SK-MEL-5 (cell line): ENCODE measurements at places on chromosomes 1 and 21.
A peak's percentile ranks its signal among the peaks of the same experiment; 100 is the strongest.

- no peak for DNase-seq
These were observed 8.6 kb downstream of the WLS start for GRCh38 chr1:68223687-68224086.

- no peak for DNase-seq
These were observed 7.7 kb upstream of the ATP1A4 start for GRCh38 chr1:160143695-160144094.

DNA sequence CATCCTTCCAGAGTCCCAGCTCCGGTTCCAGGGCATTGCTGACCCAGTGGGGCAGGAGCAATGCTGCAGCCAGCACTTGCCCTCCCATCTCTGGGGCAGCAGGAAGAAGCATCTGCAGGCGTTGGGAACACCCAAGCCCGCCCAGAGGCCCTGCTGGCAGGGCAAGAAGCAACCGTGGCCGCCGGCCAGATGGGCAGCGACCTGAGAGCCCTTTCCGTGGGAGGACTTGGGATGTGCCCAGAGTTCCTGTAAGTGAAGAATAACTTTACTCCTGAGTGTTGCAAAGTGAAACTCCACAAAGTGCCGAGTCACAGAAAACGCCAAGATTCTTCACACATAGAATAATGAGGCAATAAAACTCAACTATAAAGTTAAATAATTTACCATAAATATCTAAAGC lies 46.0 kb downstream of the GRIK3 start:
- DNase-seq: no peak

DNA sequence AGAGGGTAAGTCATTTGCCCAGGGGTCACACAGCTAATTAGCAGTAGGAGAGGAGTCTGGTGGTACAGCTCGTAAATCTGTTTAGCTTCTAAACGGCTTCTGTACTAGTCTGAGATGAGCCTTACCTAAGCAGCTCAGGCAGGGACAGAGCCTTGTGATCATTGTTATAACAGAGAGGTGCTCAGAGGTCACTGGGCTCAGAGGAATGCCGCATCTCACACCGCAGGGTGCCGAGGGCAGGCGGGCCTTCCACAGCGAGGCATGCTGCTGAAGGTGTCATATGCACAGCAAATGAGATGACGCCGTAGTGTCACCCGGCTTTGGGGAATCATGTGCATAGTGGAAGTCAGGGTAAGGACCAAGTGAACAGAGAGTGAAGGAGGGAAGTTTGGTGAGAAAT lies 305.2 kb upstream of the FMN2 start:
- DNase-seq: no peak

DNA sequence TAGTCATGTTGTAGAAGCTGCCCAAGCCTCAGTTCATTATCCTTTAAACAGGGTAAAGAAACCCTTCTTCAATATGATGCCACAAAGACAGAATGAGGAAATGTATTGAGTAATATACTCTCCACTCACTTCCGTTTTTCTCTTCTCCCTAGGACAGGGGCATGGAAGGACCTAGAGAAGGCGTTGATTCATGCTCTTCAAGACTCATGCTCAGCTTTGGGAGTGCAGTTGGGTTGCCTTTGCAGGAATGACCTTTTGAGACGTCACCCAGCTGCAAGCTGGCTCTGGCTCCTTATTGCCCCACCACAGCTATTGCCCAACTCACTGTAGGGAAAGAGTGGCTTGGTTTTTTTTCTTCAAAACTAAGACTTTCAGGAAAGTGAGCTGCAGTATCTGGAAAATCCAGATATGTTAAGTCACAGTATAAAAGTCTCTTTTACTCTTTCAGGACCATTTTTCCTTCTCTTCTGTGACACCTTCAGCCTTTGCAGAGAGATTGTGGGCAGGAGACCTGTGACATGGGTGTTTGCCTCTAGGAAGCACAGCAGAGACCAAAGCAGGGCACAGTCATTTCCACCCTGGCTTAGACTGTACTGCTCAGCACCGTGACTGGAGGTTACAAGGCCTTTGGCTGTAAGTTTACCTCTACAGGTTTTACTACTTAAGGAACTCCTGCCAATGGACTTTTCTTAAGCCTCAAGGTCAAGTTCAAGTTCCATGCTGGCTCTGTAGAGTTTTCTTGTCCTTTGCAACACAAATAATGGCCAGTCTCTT lies 39.5 kb downstream of the XCL2 start:
- no peak for DNase-seq

GRCh38 chr1:86582161-86582560 lies 35.3 kb downstream of the CLCA4 start:
- no peak for DNase-seq

- no peak for DNase-seq
These were observed 31.1 kb upstream of the UAP1 start for GRCh38 chr1:162530307-162530987.

GRCh38 chr1:183873642-183874041 lies 68.7 kb downstream of the RGL1 start:
- no peak for DNase-seq

GRCh38 chr1:109878531-109879104 lies 32.0 kb upstream of the CSF1 start:
- DNase-seq: no peak

GRCh38 chr1:215256936-215257679 lies 174.6 kb downstream of the KCNK2 start:
- DNase-seq: no peak

GRCh38 chr1:77063118-77063517 lies 156.1 kb downstream of the PIGK start:
- no peak for DNase-seq

DNA sequence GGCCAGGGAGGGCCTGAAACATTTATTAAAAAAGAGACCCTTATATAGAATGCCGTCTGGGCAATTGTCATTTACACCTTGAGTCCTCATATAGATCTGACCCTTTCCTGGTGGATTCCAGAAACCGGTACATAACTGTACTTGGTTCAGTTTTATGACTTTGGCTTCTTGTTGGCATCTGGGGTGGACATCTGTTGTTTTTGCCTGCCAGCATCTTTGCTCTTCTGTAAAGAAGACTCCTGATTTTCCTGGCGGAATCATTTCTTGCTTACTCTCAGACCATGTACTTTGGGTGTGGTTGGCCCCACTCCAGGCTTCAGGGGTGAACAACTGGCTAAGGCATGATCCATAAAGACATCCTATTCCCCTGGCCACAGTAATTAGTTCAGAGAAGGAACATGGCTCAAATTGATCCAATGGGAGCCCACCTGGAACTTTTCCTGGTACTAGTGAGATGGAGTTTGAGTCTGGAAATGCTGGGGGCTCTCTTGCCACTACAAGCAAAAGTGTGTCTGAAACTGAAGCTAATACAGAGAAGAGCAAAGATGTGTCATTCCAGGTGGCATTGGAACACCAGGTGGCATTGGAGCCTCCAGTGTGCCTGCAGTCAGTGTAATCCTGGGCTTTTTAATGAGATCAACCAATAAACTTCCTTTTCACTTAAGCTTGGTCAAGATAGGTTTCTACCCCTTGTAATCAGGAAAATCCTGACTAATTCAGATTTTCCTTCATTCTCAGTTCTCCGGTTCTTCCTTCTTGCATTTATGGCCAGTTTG lies 332.5 kb upstream of the CAMK1G start:
- DNase-seq: no peak

GRCh38 chr1:218165701-218166114 lies 119.4 kb upstream of the RRP15 start:
- no peak for DNase-seq

- DNase-seq: no peak
These were observed 1.6 kb downstream of the SLC30A1 start for GRCh38 chr1:211577277-211577818.

DNA sequence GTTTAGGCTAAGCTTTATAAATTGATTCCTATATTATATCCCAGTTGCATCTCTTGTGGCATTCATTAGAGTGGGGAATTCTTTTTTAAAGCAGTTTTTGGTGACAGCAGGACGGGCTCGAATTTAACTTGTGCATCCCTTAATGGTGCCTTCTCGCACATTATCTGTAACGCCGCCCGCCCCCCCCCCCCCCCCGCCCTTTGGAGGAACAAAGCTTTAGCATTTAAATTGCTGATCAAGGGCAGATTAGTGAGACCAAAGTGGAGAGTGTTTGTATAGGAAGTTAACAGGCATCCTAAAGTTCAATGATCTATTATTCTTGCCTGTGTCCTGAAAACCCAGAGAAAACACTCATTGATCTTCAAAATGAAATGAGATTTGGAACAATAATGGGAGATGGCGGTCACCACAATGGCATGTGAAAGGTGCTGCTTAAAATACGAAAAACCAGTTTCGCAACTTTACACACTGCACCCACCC lies 2.2 kb downstream of the LMO4 start:
- DNase-seq: no peak

- DNase-seq: no peak
These were observed 37.0 kb upstream of the ATP6V1G3 start for GRCh38 chr1:198577444-198577843.

- no peak for DNase-seq
These were observed 348.7 kb downstream of the PAPPA2 start for GRCh38 chr1:176811511-176812288.

GRCh38 chr1:160179336-160179735 lies 11.0 kb upstream of the CASQ1 start:
- DNase-seq: no peak

DNA sequence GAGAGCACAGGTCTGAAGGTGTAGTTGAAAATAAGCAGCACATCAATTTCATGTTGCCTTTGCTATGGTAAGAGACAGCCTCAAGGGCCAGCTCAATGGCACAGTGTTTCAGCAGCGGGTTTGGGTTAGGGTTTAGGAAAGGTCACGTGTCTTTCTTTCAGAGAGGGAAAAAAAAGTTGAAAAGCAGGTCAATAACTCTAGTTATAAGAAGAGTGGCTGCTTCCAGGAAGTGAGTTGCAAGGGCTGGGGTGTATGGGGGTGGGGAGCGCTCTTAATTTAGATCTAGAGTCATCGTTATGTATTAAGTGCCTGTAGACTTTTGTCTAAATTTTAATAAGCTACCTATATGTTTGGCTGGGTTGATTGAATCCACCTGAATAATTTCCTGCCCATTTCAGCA lies 118.5 kb upstream of the SPAG17 start:
- DNase-seq: peak; percentile 4

DNA sequence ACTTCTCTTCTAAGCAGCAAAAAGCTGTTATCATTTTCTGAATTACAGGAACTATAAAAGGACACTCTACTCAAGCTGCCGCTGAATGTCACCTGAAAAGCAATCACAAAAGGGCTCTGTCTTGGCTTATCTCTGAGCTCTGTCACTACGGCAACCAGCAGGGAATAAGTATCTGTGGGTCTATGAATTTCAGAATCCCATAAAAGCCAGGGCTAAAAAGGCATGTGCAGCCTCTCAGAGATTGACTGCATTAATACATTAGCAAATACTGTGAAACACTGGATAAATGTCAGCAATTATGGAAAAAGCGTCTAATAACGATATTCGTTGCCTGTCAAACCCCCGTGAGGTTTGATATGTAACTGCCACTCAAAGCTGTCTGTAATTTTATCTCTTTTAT lies 210.2 kb upstream of the DMRTA2 start:
- DNase-seq: peak; percentile 37

DNA sequence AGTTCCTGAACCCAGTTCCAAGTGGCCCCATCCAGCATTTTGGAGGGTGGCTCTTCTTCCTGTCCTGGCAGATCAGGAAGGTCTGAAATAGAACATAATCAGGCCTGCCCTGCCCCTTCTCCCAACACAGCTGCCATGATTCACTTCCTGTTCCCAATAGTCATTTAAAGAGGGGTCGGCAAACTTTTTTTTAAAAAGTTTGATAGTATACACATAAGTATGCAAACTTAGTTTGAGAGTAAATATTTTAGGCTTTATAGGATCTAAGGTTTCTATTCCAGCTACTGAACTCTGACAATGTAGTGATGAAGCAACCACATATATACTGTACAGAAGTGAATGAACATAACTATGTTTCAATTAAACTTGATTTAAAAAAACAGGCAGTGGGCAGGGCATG lies 66.4 kb downstream of the LUZP1 start:
- DNase-seq: no peak

- no peak for DNase-seq
These were observed 86.5 kb upstream of the CTTNBP2NL start for GRCh38 chr1:112309499-112309898.

GRCh38 chr1:65001231-65001792 lies 35.0 kb upstream of the JAK1 start:
- DNase-seq: no peak

- DNase-seq: no peak
These were observed at the start of gene NTNG1 for GRCh38 chr1:107140703-107141490. NTNG1 (plus strand) TSS chr1:107141039.

DNA sequence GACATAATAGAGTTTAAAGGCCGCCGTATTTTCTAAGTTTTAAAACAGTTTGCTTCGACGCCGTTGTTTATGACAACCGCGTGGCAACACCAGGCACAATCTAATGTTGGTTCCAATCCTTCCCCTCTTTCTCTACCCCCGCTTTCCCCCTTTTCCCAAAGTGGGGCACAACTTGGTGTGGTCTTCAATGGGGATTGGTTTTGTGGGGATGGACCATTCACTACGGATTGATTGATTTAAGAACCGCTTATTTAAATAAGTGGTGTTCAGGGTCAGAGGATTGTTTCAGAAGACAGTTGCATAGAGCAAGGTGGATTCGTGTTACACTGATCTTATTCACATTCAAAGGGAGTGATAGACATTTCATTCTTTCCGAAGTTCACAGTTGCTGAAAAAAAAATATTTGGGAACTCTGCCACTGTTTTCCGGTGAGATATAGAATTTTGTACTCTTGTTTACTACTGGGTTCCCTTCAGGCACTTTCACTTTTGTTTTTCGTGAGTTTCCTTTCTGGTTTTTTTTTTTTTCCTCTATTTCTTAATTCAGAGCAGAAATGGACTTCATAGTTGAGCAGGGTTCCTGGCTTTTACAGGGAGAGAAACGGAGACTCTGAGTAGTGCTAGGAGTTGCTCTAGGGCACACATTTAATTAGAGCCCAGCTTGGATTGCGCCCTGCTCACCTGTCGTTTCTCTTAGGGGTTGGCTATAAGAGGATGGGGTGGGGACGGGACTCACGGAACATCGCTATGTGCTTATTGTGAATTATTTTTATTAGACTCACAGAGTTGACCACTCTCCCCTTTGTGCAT lies 79.6 kb upstream of the AK4 start:
- peak; percentile 6 for DNase-seq

GRCh38 chr1:181711820-181712219 lies 228.5 kb downstream of the CACNA1E start:
- DNase-seq: no peak

- no peak for DNase-seq
These were observed 493 bp upstream of the ESPN start for GRCh38 chr1:6424000-6424565.

DNA sequence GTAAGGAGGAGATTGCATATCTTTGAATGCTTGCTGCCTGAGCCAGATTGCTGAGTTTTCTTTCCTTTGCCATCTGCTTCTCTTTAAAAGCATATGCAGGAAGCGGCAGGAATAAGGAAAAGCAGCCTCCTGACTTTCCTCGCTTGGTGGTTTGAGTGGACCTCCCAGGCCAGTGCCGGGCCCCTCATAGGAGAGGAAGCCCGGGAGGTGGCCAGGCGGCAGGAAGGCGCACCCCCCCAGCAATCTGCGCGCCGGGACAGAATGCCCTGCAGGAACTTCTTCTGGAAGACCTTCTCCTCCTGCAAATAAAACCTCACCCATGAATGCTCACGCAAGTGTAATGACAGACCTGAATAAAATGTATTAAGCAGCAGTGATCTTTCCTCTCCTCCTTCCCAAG lies 1.5 kb downstream of the CORT start:
- no peak for DNase-seq

GRCh38 chr1:171231326-171231725 lies 17.0 kb upstream of the FMO1 start:
- DNase-seq: no peak

- peak; percentile 61 for DNase-seq
These were observed 32.1 kb downstream of the PCSK9 start for GRCh38 chr1:55071477-55071876.

GRCh38 chr1:237353918-237354317 lies 311.9 kb downstream of the RYR2 start:
- DNase-seq: no peak

GRCh38 chr1:178500936-178501554 lies 4.3 kb upstream of the CLEC20A start:
- DNase-seq: peak; percentile 41
